ENCODE measurements at places on chromosomes 3 and 15.

GRCh38 chr3:54966979-54967378, 39.1 kb upstream of the LRTM1 start:
- DNase-seq = no peak

DNA sequence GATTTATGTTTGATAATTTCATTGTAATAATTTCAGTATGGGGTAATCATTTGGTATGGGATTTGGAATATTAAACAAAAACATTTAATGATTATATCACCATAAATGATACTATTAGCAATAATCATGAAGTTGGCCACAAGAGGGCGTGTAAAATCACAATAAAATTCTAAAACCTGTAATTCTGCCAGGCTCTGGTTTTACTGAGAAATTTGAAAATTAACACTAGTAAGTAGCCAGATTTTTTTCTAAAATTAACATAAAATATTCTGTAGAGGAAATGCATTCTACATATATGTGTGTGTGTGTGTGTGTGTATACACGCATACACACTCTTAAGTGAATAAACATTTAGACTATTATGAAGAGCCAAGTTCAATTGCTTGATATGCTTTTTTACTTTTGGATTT, 40.5 kb downstream of the FEZF2 start:
- DNase-seq = no peak

GRCh38 chr3:187242435-187242834, 45.1 kb downstream of the RTP1 start:
- DNase-seq = no peak

DNA sequence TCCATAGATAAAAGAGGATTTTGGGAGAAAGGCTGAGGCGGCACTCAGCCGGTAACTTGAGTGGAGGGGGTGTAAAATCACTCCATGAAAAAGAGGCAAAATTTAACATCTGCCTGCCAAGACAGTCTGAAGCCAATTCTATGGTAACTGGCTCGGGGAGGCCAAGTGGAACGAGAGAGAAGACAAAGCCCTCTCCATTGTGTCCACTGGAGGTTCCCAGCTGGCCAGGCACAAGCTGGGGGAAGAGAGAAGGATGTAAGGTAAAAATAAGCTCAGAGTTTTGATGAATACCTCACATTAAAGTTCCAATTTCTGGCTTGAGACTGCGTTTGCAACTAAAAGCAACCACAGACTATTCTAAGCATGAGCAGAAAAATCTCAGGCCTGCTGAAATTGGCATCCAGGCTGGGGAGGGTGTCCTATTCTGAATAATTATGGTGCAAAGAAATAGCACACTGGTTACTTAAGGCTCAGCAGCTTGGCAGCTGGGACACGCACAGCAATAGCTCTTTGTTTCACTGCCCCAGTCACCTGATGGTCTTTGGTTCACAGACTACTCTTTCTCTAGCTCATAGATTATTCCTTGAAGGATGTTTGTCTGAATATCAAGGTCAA, 48.8 kb downstream of the CHRD start:
- no peak for DNase-seq

DNA sequence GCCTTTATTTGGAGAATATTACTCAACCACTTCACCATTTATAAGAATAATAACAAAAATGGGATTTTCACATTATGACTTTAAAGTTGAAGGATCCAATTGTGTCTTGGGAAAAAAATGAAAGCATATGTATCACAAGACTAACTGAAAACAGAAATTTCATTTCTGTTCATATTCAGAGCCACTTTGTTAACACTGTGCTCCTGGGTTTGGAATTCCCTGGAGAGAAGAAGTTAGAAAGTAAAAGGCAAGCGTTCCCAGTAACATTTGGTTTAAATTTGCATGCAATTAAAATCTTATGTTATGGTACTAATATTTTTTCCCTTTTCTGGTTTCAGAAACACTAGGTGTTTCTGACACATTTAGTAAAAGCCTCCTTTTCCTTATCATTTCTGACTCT, 230.8 kb downstream of the RBMS3 start:
- DNase-seq = no peak

GRCh38 chr3:37862219-37862902, 681 bp downstream of the CTDSPL start:
- DNase-seq = no peak

DNA sequence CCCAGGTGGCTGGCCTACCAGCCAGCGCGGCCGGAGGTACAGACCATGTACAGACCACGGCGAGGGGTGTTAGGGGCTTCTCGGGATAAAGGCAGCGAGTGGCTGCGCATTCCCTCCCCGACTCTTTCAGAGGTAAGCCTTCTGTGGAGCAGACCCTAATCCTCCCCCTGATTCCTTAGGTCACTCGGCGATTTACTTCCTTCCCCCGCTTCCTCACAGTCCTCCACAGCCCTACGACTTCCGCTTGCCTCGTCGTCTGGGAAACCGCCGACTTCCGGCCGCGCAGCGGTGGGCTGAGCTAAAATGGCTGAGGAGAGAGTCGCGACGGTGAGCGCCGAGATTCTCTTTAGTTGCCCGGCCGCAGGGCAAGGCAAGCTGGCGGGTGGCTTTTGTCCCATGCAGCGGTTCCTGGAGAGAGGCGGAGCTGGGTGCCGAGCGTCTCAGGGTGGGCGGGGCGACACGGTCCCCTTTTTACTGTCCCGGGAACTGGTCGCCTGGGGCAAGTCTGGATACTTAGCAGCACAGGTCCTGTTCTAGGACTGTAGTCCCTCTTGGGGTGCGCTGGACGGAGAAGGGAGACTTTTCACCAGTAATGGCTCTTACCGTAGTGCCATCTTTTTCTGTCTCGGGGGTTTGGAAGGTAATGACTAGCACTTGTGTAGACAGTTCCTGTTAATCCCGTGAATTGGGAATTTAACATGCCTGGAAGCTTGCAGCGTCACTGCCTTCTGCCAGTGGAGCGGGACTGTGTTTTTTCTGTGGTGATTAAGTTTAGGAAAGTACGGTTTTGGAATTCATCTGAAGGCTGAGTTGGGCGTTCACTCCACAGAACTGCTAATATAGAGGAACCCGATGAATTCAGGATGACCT, at the start of the genes BBS4 and HIGD2B:
Gene BBS4, plus strand, starts transcription at position 283 of the 870 bp plus-strand sequence. Its CDS starts 21 bp downstream, at position 304.
Gene HIGD2B, minus strand, starts transcription at position 258 of the 870 bp plus-strand sequence. CDS start 9,808 bp downstream, outside the sequence.
- DNase-seq = peak; percentile 85
